ENCODE measurements at places on chromosomes 7 and 10.

DNA sequence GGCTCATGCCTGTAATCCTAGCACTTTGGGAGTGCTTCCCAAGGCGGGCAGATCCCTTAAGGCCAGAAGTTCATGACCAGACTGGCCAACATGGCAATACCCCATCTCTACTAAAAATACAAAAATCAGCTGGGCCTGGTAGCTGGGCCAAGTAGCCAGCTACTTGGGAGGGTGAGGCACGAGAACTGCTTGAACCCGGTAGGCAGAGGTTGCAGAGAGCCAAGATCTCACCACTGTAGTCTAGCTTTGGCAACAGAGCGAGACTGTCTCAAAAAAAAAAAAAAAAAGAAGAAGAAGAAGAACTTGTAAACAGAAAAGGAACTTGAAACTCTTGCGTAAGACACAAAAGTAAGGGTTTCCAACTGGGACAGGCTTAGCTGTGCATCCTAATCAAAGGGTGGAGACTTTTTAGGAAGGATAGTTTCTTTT is 5.6 kb upstream of the IFIT2 start:
- DNase-seq = no peak

- no peak for DNase-seq
These were observed 25.4 kb downstream of the AIFM2 start for GRCh38 chr10:70106958-70107791.

- DNase-seq = no peak
These were observed 15.3 kb downstream of the RASGEF1A start for GRCh38 chr10:43251419-43252165.

DNA sequence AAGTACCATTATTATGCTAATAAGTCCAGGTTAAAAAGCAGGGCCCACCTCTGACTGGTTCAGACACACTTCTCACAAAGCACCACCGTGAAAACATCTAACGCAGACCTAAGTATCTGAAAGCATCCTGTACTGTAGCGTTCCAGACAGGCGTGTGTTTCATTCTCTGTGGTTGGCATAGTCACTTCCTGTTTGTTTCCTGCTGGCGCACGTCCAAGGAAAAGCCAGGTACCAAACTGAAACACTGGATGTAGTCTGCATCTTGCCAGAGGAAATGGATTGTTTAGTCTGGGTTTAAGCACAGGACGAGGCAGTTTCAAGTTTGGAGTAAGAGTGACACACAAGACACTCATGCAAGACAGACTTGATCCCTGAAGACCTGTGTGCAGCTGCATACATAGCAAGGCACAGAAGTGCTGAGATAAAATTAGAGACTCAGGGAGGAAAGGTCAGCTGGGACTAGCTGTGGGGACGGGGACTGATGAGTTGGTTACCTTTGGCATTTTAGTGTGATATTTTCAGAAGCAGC is 23.3 kb downstream of the BPGM start:
- peak; percentile 32 for DNase-seq

- no peak for DNase-seq
These were observed 220.8 kb downstream of the PHF14 start for GRCh38 chr7:11194492-11194891.

- DNase-seq = no peak
These were observed 36.3 kb upstream of the TOMM7 start for GRCh38 chr7:22858640-22859561.

- DNase-seq = no peak
These were observed 497.4 kb downstream of the PLXDC2 start for GRCh38 chr10:20313665-20314064.

DNA sequence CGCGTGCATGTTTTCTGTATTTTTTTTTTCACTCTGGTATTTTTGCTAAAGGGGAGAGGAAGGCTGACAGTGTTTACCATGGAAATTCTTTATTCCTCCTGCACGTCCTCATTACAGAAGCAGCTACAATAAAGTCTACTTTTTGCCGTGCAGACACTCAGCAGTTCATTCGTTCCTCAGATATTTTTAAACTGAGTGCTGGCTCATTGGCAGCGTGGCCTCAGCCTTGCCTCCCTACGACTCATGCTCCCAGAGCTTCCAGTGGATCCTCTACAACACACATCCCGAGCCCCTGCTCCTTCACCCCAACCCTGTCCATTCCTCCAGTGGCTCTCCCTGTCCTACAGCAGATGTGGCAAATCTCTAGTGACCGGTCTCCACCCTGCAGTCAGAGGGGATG is 239.2 kb upstream of the ZMIZ1 start:
- DNase-seq = no peak

- no peak for DNase-seq
These were observed 24.5 kb downstream of the CRCP start for GRCh38 chr7:66138994-66139752.

Measured in large intestine (tissue), 12 donors.